Calu3 (cell line): ENCODE measurements at places on chromosomes 7 and 10. TPM values are rescaled to one million over a fixed set of nuclear protein-coding genes. Genes with fewer than 3 reads are reported as not detected.

DNA sequence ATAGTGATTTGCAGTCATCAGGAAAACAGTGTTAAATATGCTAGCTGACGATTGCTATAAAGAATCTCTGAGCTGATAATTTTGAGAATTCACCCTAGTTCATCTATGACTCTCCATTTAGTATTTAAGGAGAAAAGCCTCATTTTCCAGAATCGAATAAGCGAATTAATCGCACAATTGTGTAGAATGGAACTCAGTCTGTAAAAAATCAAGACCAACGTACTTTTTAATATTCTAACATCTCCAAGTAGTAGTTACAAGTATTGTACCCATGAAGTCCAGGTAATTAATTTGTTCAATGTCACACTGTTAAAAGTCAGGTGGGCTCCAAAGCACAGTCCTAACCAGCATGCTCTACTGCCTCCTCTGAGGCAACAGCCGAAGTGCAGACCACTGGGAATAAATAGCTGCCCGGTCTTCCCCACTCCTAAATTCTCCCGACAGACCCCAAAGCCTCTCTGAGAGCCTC, 380 bp upstream of the AGBL3 start:
- peaks cover 21% of the 10 kb centered on the region for H3K36me3 ChIP-seq
- no peaks in the 10 kb centered on the region for H3K27me3 ChIP-seq

DNA sequence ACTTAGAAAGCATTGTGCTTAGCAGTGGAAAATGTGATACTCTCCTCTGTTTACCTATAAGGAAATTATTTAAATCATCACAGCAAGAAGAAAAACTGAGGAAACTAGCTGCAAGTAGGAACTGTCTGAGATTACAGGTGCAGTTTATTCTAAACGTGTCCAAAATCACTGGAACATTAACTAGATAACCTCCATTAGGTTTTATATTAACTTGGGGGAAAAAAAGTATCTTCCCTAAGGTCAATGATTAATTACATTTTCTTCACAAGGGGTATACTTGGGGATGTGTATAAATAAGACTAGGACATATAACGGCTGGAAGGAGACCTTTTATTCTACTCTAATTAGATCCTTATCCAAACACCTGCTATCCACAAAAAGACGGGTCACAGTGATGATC, 3.7 kb downstream of the GOT1 start:
- DNase-seq: no peak
- H3K27me3 ChIP-seq: no peaks in the 10 kb centered on the region
- H3K4me1 ChIP-seq: peaks cover 29% of the 10 kb centered on the region
- no peak overlapping the region for H3K27ac ChIP-seq
- no peak overlapping the region for H3K4me3 ChIP-seq

DNA sequence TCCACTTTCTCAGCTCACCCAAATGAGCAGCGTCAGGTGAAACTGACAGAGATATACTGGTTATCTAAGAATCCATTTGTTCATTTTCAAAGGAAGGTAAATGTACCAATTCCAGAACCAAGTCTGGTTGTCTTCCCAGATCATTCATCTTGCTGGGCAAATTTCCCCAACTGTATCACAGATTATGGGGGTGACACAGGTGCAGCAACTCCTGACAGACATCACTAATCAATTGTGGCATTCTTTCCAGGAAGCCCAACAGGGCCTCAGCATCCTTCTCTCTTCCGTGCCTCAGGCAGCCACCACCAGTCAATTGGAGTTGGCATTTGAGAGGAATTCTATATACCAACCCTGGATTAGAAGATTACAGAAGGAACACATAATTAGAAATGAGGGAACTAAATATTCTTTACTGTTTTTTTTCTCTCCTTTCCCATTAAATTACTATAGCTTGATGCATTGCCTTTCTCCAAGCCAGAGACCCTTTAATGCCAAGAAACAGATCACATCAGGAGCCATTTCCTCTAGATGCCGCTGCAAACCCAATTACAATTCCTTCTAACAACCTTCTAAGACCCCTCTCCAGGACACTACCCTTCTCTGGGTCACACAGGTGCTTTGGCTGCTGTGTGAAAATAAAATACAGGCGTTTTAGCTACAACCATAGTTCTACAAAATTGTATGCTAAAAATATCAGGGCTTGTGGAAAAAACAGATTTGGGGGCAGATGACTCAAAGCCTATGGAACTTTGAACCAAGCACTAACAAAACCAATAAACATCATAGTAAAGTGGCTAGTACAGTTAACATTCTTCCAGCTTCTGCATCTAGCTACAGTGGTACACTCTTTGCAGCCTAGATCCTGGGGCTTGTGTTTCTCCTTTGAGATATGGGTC, 291.6 kb downstream of the RNLS start:
- no peaks in the 10 kb centered on the region for H3K36me3 ChIP-seq
- no peak for DNase-seq
- no peak overlapping the region for H3K4me3 ChIP-seq
- no peaks in the 10 kb centered on the region for H3K27me3 ChIP-seq
- H3K27ac ChIP-seq: no peak overlapping the region

GRCh38 chr7:94394437-94395140, at the start of gene COL1A2:
TSS of gene COL1A2 (plus strand) at chr7:94394895. CDS start at chr7:94395032, 137 bp downstream.
- no peaks in the 10 kb centered on the region for H3K36me3 ChIP-seq
- H3K4me3 ChIP-seq: no peak within 1 kb of the TSS
- no peak within 1 kb of the TSS for H3K27ac ChIP-seq
- no peak for DNase-seq
- no peaks in the 10 kb centered on the region for H3K4me1 ChIP-seq

- DNase-seq: no peak
- H3K27ac ChIP-seq: no peak overlapping the region
- H3K4me3 ChIP-seq: no peak overlapping the region
- H3K27me3 ChIP-seq: no peaks in the 10 kb centered on the region
- H3K4me1 ChIP-seq: peaks cover 12% of the 10 kb centered on the region
Observed at GRCh38 chr10:60828489-60828852, 50.2 kb downstream of the CDK1 start.

GRCh38 chr7:79284211-79284610, 169.3 kb downstream of the MAGI2 start:
- no peak for DNase-seq
- no peak overlapping the region for H3K27ac ChIP-seq
- H3K4me3 ChIP-seq: no peak overlapping the region
- H3K4me1 ChIP-seq: peaks cover 16% of the 10 kb centered on the region
- H3K36me3 ChIP-seq: no peaks in the 10 kb centered on the region

DNA sequence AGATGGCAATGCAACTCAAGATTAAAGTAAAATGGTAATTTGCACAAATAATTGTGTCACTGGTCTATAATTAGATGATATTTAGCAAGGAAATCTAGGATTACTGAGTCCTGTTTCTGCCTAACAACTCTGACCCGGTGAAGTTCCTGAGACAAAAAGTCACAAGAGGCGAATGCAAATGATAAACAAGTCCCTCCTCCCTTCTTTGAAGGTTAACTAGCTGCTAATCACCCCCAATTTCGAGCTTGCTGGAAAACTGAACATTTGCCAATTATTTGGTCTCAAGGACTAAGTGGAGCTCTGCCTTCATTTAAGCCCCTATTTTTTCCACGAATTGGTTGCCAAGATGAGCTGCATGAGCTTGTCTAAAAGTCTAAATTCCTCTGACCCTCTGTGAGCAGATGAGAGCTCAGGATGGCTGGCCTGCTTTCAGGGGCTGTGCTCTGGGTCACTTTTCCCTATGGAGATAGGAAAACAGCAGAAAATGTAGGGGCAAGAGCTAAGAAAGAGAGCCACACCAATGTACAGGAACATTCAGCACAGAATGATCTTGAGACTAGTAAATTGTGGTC, 127.3 kb downstream of the MBL2 start:
- no peak overlapping the region for H3K27ac ChIP-seq
- no peaks in the 10 kb centered on the region for H3K27me3 ChIP-seq
- H3K36me3 ChIP-seq: no peaks in the 10 kb centered on the region
- peaks cover 14% of the 10 kb centered on the region for H3K4me1 ChIP-seq
- no peak overlapping the region for H3K4me3 ChIP-seq
- DNase-seq: no peak

DNA sequence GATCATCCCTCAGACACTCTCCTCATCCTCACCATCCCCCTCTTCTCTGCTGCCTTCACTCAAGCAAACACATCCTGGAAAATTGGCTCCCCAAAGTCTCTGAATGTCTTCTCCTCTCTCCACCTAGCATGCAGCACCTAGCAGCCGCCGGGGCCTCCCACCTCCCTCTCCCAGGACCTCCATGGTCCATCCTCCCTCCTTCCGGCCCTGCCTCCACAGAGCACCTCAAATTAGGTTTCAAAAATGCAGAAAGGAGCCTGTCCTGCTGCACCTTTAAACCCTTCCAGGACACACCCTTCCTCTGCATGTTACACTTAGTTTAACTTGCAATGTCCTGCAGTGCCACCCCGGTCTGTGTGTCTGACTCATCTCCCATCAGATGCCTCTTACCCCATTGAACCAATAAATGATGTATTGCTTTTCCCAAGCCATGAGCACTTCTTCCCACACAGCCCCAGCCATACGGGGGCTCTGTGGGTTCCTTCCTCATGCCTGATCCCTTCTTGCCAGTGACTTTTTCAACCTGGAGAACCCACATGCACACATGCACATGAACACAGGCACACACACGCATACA, 582.5 kb upstream of the MGMT start:
- no peak overlapping the region for H3K4me3 ChIP-seq
- no peak overlapping the region for H3K27ac ChIP-seq
- no peak for DNase-seq
- no peaks in the 10 kb centered on the region for H3K4me1 ChIP-seq
- no peaks in the 10 kb centered on the region for H3K36me3 ChIP-seq
- no peaks in the 10 kb centered on the region for H3K27me3 ChIP-seq

GRCh38 chr7:150937848-150938561, 40.1 kb downstream of the KCNH2 start:
- no peak overlapping the region for H3K4me3 ChIP-seq
- DNase-seq: no peak
- no peak overlapping the region for H3K27ac ChIP-seq
- peaks cover 61% of the 10 kb centered on the region for H3K27me3 ChIP-seq
- peaks cover 5% of the 10 kb centered on the region for H3K36me3 ChIP-seq

- no peak overlapping the region for H3K27ac ChIP-seq
- H3K36me3 ChIP-seq: no peaks in the 10 kb centered on the region
- no peaks in the 10 kb centered on the region for H3K4me1 ChIP-seq
- DNase-seq: no peak
- no peaks in the 10 kb centered on the region for H3K27me3 ChIP-seq
Observed at GRCh38 chr7:85573346-85573745, 386.5 kb upstream of the SEMA3D start.

DNA sequence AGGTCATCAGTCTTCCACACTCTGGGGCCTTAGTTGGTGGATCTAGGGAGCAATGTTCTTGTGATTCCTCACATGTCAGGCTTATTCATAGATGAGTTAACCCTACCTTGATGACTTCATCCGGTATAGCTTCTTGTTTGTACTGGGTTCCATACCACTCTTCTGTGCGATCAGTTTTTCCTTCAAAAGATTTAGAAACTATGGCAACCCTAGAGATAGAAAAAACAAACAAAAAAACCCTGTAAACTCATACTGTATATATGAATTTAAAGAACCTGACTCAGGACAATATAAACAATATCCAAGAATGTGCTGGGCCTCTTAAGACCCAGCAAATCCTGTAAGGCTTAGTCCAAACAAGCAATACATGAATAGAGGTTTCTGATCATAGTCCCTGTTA, 83.5 kb downstream of the IDE start:
- peaks cover 9% of the 10 kb centered on the region for H3K36me3 ChIP-seq
- DNase-seq: no peak
- no peaks in the 10 kb centered on the region for H3K4me1 ChIP-seq
- H3K27ac ChIP-seq: no peak overlapping the region
- no peak overlapping the region for H3K4me3 ChIP-seq

DNA sequence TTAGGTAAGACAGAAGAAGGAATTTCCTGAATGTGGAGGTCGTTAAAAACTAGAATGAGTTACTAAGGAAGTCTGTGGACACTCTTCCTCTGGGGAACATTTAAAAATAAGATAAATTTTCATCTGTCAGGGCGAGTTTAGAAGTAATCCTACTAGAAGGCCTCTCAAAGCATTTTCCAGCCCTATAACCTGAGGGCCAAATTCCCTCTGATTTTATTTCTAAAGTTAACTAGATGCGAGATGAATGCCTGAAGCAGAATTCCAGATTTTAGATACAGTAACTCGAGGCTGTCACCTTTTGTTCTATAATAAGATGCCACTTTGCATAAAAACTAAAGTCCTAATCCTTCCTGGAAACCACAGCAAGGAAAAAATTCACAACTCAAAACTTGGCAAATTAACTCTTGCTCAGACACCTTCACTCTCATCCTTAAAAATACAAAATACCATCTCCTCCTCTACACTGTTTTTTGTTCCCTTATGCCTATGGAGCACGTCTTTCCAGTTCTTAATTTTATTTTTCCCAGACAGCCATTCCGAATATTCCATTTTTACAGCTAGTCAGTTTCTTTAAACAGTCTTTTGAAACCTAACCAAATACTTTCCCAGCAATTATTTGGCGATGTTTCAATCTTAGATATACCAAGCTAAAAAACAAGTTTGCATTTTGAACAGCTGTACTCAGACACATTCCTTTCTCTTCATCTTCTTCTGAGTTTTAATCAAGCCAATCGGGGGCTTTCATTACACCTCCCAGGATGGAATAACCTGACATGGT, 420.7 kb upstream of the NFE2L3 start:
- no peaks in the 10 kb centered on the region for H3K36me3 ChIP-seq
- DNase-seq: no peak
- no peak overlapping the region for H3K4me3 ChIP-seq
- no peak overlapping the region for H3K27ac ChIP-seq
- no peaks in the 10 kb centered on the region for H3K4me1 ChIP-seq

VAX1 gene
- total RNA-seq: not detected in 2 replicates

ZPBP gene
- total RNA-seq: not detected in 2 replicates

GJC3 gene
- not detected in 2 replicates for total RNA-seq
